ENCODE measurements at places on chromosomes 4 and X.

- no peak for DNase-seq
Measured at GRCh38 chrX:139862208-139862607, 70.6 kb downstream of the ATP11C start.

DNA sequence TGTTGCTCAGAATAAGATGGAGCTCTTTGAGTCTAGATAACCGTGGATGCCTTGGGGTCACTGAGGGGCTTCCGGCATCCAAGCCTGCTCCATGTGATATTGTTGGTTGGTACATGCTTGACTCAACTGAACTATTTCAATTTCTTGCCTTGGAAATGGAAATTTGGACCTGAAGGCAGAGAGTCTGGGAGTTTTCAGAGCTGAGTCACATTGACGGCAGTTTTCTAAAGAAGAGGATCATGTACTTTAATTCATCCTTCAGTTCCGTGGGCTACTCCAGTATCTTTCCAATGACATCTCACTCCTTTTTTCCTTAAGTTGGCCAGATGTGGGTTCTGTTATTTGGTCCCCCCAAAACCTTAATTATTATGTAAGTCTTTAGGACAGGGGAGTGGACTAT lies 100.5 kb downstream of the MFAP3L start:
- no peak for DNase-seq

DNA sequence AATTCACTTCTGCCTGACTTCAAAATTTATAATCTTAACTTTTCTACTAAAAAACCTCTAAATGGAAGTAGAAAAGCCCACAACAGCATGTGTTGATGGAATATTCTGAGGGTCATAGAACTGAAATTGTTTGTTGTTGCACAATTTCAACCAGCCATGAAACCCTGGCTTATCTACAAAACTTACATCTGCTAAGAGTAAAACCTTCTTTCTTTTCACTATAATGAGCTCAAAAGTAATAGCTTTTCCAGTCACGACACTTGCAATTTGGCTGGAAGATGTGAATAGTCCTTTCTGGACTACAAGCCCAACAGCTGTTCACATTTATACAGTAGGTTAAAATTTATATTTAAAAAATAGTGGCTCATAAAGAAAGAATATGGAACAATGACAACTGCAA lies 250.0 kb downstream of the GPAT3 start:
- no peak for DNase-seq

- DNase-seq: peak; percentile 61
Measured at GRCh38 chrX:23885803-23886202, 21.9 kb downstream of the APOO start.

DNA sequence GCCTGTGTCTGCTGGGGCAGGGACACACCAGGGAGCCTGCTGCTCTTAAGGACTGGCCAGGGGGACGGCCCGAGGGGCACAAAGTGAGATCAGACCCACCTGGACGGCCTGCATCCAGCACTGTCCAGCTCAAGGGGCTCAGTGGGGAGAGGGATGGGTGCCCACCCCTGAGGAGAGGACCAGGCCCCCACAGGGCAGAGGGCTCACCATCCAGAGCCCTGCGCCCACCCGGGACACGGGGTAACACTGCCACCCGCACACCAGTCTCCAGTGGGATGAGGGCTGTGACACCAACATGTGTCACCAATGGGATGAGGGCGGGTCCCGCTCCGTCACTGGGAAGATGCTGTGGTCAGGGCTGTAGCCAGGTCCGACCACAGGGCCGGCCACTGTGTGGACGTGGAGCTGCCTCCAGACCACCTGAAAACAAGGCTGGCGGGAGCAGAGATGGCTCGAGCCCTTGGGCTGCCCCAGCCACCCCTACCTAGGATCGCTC lies 13.2 kb downstream of the DGKQ start:
- DNase-seq: no peak

Measured in lower leg skin (tissue), 4 donors.